Transverse colon (tissue), 4 donors: ENCODE measurements at places on chromosomes 2 and 18.
A peak's percentile ranks its signal among the peaks of the same experiment; 100 is the strongest.

- peak; percentile 65 for DNase-seq
These were observed 1.1 kb upstream of the MAB21L4 start for GRCh38 chr2:240896871-240897692.

DNA sequence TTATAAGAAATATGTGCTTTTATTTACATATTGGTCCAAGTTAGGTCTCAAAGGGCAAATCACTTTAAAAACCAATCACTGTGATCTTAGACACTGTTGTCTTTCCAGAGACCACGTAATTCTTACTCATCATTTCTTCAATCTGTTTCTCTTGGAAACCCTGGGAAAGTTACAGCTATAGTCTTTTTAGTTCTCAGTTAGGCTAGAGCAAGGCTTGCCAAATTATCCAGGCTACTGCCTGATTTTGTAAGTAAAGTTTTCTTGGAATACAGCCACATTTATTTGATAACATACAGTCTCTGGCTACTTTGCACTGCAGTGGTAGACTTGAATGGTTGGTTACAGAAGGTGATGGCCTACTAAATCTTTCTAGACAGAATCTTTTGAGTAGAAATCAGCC is 106.0 kb downstream of the KIAA1328 start:
- DNase-seq, result no peak

- no peak for DNase-seq
These were observed 742.4 kb downstream of the DCDC2C start for GRCh38 chr2:4445821-4446220.

DNA sequence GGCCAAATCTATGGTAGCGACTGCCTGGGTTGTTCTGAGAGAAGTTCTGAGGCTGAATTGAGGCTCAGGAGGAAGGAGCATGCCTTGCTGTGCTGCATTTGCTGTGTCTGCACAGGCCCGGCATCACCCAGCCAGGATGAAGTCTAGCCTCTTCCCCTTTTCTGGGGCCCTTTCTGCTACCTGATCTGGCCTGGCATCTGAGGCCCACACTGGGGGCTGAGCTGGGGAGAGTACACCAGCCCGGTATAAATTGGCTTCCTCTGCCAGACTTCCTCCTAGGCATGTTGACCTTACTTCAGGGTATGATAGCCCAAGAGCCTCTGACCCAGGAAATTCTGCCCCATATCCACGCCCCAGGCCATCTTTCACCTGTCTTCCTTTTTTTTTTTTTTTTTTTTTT is 30.0 kb downstream of the MRPL35 start:
- DNase-seq, result no peak

- no peak for DNase-seq
These were observed 80.3 kb downstream of the INSIG2 start for GRCh38 chr2:118168615-118169014.

GRCh38 chr18:29309366-29309765 is 1132.4 kb upstream of the CDH2 start:
- DNase-seq, result no peak

- no peak for DNase-seq
These were observed 62.2 kb downstream of the TTC21B start for GRCh38 chr2:165891345-165891744.

- no peak for DNase-seq
These were observed 246.7 kb downstream of the DLGAP1 start for GRCh38 chr18:4208366-4208765.
